ENCODE measurements at places on chromosomes 7 and 10.

DNA sequence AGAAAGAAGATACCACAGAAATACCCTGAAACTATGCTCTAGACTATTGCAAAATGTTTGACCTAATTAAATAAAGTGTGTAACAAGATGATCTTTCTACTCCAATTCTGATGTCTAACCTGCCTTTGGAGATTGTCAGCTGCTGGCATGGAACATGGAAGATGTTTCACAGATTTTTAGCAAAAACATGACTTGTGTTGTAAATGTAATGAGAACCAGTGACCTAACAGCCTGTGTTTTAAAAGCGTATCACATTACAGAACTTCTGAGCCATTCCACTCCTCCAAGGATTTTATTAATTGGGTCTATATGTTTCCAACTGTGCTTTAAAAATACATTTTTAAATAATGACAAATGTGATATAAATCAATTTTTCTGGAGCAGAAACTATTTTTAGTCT is 526.3 kb upstream of the SEMA3D start:
- no peak for DNase-seq

- no peak for DNase-seq
Observed at GRCh38 chr10:12797471-12798262, 203.8 kb downstream of the CCDC3 start.

DNA sequence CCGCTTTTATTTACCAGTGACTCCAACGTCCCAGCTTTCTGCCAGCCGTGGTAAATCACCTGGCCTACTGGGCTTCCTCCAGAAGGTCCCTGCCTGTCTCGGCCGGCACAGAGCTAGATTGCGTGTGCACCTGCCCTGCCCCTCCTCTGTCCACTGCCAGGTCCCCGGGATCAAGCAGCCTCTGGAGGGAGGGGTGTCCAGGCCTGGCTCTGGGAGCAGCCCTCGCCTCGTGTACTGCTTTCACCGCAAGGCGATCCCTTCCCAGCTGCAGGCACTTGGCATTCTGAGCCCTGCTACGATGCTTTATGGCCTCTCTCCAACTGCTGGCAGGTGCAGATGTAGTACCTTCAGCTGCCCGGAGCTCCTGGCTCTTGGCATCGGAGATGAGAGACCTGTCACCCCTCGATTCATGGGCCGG is 7.4 kb downstream of the SLC29A3 start:
- no peak for DNase-seq

DNA sequence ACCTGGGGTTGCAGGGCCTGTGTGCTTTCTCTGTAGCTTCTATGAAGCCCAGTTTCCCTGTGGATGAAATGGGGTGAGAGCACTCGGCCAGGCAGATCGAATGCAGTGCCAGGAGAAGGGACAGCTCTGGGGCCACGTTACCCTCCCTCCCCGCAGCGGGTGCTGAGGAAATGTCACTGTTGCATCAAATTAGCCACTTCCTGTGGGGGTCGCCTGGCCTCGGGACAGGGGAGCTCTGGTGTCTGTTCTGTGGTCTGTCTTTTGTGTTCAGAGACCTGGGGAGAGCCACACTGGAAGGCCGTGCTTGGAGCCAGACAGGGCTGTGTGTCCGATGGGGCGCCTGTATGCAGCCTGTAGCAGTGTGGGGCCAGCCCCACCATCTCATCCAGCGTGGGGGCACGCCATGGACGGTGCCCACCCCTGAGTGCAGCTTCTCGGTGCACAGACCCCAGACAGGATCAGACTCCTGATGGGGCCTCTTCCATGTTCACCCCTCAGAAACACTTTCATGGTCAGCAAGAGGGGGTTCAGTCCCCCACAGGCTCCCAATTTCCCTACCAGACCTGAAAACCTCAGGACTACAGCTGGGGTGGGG is 13.6 kb downstream of the TTYH3 start:
- no peak for DNase-seq

GRCh38 chr10:69757553-69758309 is 44.0 kb upstream of the COL13A1 start:
- DNase-seq: no peak

DNA sequence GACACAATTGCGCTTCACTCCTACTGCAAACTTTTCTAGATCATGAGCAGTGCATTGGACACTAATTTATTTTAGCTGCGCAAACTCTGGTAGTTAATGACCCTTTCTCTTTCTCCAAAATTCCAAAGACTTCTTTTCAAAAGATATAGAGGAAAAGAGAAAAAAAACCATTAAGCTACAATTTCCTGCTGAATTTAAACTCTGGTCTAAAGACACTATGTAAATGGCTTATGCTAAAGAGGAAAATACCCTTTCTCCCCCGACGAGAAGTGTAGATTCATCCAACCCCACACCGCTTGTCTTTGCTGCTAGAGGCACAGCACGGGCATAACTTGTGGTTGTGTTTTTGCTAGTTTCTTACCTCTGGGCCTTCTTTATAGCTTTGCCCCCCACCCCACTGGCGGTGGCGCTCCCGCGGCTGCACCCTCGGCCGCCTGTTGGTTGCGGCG is 84.1 kb downstream of the SNX10 start:
- DNase-seq: no peak

DNA sequence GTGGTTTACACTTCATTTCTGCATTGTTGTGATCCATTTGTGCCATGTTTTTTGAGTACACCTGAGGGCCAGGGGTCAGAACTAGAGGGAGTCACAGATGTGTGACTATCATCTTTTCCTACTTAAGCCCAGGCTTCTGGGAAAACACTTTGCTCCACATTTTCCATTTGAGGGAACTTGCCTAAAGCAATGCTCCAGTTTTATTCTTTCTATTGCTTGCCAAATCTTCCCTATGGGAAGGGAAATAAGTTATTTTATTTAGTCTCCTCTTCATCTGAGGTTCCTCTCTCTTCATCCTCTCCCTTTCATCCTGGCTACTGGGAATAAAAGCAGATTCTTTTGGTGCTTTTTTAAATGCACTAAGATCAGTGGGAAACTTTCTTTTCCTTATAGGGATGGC is 179.9 kb upstream of the PRSS58 start:
- DNase-seq: no peak

- DNase-seq: no peak
Observed at GRCh38 chr7:12031638-12032037, 179.5 kb upstream of the TMEM106B start.

- no peak for DNase-seq
Observed at GRCh38 chr7:18426564-18427226, 68.9 kb upstream of the HDAC9 start.
